ENCODE measurements at places on chromosomes 5 and 9. TPM values are rescaled to one million over a fixed set of nuclear protein-coding genes. Genes with fewer than 3 reads are reported as not detected.
A peak's percentile ranks its signal among the peaks of the same experiment; 100 is the strongest.

- no peak for DNase-seq
Observed at GRCh38 chr5:178673801-178674295, 47.0 kb upstream of the CLK4 start.

GRCh38 chr9:109923471-109923760, 143.4 kb downstream of the PALM2AKAP2 start:
- no peak for DNase-seq

DNA sequence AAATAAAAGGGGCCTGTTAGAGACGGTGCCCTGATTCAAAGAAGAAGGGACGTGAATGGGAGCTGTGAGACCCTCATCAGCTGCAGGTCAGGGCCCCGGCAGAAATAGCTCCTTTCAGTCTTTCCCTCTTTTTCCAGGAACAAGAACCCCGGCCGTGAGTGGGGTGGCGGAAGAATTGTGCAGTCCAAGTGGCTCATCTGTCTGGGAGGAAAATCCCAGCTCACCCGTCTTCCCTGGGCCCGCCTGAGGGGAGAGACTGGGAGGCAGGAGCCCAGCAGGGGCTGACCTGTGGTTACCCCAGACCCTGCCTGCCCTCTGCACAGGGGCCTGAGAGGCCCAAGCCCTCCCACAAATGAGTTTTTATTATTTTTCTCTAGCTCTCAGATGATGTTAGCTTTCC, 24.8 kb upstream of the CSF1R start:
- DNase-seq = no peak

- DNase-seq = no peak
Observed at GRCh38 chr9:4852419-4852818, 59.7 kb downstream of the RCL1 start.

- no peak for DNase-seq
Observed at GRCh38 chr9:126809068-126809467, 4.2 kb downstream of the ZBTB43 start.

DNA sequence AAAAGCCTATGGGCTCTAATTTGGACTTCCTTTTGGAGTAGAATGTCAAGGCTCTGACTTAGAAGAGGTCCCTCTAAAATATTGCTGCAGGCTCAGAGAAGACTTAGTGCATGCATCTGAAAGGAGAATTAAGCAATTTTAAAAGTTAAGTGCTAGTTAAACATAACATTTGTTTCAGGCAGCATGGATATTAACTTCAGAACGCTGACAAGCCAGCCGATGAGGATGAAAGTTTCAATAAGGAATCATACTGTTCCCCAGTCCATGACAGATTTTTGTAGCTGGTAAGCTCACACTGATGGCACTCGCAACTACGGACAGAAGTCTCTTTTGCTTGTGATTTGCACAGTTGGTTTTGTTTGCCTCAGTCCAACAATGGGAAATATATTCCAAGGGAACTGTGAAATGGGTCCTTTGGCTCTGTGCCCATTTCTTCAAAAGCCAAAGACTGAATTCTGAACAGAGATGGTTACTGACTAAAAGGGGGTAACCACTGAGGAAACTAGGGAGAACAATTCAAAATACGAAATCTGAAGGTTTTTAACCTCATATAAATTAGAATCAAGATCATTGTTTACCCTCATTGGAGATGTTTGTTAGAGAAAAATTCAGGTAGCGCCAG, 47.6 kb downstream of the DCP2 start:
- DNase-seq = no peak

DNA sequence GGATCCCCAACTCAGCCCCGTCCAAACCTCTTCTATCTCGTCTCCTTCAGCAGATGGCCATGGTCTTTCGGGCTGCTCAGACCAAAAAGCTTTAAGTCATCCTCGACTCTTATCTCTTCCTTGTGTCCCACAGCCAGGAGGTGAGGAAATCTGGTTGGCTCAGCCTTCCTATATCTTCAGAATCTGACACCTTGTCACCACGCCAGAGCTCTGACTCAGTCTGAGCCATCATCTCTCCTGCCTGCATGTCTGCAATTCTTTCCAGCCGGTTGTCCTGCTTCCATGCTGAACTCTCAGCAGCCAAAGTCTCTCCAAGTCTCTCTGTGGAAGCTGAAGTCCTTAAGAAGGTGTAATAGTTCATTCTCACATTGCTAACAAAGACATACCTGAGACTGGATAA, 419.3 kb upstream of the ADAMTS16 start:
- DNase-seq = no peak

DNA sequence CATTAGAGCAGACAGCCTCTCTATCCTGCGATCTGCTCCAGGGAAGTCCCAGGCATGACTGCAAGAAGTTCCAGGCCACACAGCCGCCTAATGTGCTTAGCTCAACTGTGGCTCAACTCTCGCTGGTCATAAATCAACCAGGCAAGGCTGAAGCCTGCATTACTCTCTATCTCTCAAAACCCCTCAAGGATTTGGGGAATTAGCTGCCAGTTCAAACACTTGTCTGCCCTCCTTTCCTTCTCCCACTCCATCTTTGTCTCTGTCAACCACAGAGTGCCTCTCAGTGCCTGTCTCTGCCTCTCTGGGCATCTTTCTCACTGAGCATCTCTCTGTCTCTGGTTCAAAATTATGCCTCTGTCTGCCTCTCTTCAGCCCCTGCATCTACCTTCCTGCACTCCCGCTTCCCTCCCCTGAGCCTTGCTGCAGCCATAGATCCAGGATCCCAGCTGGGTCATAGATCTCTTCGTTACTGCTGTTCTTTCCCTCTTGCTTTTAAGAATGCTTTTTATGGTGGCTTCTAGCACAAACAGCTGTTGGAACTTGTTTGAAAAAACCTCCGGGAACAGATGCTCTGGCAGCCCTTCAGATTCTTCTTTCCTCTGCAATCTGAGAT, 27.9 kb upstream of the GALNT10 start:
- peak; percentile 54 for DNase-seq

GRCh38 chr9:89436963-89437625, 60.8 kb downstream of the SEMA4D start:
- DNase-seq = no peak

GRCh38 chr9:92607088-92607487, 62.8 kb downstream of the IPPK start:
- DNase-seq = no peak

DNA sequence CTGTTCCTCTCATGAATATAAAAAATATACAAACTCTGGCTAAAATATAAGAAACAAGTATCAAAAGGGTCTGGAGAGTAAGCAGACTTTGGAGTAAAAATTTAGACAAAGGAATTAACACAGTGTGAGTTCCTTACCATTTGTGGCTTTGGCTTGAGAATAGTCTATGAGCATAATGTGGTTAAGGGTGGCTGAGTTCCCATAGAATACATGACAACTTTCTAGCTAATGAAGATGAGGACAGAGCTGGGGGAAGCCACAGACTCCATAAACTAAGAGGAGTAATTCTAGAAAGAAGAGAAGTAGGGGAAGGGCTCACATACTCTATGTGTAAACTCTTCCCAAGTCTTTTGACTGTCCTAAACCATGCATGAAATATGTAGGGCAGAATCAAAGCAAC, 79.4 kb downstream of the CAAP1 start:
- no peak for DNase-seq

DNA sequence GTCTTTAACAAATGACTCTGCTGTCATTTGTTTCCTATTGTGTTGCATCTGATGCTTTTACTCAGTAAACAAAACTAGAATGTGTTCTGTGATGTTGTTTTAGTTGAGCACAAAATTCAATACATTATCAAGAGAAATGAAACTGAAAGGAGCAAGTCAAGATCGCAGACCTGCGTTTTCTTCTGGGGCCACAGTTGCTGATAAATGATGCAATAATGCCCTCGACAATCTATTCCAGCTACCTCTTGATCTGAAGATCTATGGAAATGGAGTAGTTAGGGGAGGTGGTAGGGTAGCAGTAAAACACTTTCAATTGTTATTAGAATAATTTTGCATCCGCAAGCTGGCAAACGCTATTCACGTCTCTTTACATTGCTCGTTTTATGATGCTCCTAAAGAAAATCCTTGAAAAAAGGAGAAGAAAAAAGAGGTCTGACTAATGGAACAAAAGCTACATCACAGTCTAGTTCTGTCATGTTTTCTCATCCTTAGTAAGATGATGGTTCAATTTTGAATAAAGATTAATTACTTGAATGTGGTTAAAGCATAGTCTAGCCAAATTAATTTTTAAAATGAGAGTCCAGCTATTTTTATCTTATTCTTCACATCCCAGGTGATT, 1.6 kb downstream of the ZNF366 start:
- no peak for DNase-seq

GRCh38 chr9:109307380-109308240, 13.2 kb downstream of the EPB41L4B start:
- no peak for DNase-seq

GRCh38 chr9:35863583-35863982, 6.6 kb downstream of the OR13J1 start:
- DNase-seq = no peak

- DNase-seq = no peak
Observed at GRCh38 chr9:136773386-136774044, 9.2 kb upstream of the LCN15 start.

Gene PCDHA9
- 18.9 TPM for total RNA-seq

Gene FOXD4L4
- 0.20 TPM for total RNA-seq

Gene IFNA7
- total RNA-seq = not detected

Gene CDC20B
- 0.34 TPM for total RNA-seq

Gene SV2C
- total RNA-seq = 17.8 TPM

Gene SPATA31C1
- total RNA-seq = not detected

Gene PCDHGA8
- total RNA-seq = 7.2 TPM

Gene PHYHD1
- total RNA-seq = 4.4 TPM

All from glutamatergic neuron (in vitro differentiated cells).